Naive thymus-derived CD4-positive, alpha-beta T cell (primary cell): ENCODE measurements at places on chromosomes 4 and X. TPM values are rescaled to one million over a fixed set of nuclear protein-coding genes. Genes with fewer than 3 reads are reported as not detected.

Gene SPATA4
- total RNA-seq, result not detected

- H3K27ac ChIP-seq, result no peak overlapping the region
- H3K4me3 ChIP-seq, result no peak overlapping the region
- H3K27me3 ChIP-seq, result no peaks in the 10 kb centered on the region
- H3K36me3 ChIP-seq, result no peaks in the 10 kb centered on the region
- no peaks in the 10 kb centered on the region for H3K4me1 ChIP-seq
These were observed 334.5 kb upstream of the NOCT start for GRCh38 chr4:138680989-138681604.

DNA sequence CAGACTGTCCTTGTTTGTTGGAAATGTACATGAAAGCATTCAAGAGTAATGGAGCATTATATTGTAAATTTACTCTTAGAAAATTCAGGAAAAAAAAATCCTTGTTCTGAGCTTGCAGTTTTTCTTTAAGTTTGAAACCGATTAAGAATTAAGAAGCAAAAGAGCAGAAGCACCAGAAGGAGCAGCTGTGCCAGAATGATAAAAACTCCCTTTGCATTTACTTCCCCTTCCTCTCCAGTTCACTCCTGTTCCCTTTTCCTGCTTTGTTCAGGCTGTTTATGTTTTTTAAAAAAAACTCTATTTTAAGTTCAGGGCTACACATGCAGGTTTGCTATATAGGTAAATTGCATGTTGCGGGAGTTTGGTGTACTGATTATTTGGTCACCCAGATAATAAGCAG lies 90.3 kb downstream of the ATOH1 start:
- H3K27ac ChIP-seq, result no peak overlapping the region
- H3K27me3 ChIP-seq, result no peaks in the 10 kb centered on the region
- no peaks in the 10 kb centered on the region for H3K36me3 ChIP-seq
- no peak overlapping the region for H3K4me3 ChIP-seq
- H3K4me1 ChIP-seq, result no peaks in the 10 kb centered on the region
- no peak for DNase-seq

DNA sequence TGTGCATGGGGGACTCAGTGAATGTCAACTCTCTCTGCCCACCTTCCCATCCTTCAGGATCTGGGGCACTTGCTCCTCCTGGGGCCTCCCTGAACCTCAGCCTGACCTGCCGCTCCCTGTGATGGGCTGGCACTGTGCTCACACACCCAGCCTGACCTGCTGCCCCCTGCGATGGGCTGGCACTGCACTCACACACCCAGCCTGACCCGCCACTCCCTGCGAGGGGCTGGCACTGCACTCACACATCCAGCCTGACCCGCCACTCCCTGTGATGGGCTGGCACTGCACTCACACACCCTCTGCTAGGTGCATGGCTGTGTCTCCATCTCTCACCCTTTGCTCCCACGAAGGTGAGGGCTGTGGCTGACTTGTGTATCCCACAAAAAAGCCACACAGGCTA lies 103.4 kb downstream of the ABLIM2 start:
- no peak overlapping the region for H3K4me3 ChIP-seq
- DNase-seq, result no peak
- H3K36me3 ChIP-seq, result no peaks in the 10 kb centered on the region
- H3K27ac ChIP-seq, result no peak overlapping the region

DNA sequence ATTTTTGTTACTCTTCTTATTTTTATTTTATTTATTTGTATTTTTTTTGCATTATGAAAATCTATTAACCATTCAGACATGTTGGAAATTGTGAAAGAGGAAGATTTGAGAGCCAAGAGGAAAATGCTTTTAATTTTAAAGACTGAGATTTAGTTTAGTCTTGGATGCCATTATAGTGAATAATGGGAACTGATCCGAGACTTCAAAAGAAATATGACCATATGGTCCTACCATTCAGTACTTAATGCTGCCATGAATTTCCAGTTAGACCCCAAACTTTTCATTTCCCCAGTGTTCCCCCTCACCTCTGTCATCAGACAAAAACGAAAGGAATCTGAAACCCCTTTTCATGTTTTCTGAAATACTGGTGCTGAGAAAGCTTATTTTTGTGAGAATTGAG lies 95.5 kb downstream of the TENM3 start:
- no peaks in the 10 kb centered on the region for H3K4me1 ChIP-seq
- no peak for DNase-seq
- no peak overlapping the region for H3K4me3 ChIP-seq
- H3K36me3 ChIP-seq, result no peaks in the 10 kb centered on the region
- H3K27me3 ChIP-seq, result no peaks in the 10 kb centered on the region
- H3K27ac ChIP-seq, result no peak overlapping the region

DNA sequence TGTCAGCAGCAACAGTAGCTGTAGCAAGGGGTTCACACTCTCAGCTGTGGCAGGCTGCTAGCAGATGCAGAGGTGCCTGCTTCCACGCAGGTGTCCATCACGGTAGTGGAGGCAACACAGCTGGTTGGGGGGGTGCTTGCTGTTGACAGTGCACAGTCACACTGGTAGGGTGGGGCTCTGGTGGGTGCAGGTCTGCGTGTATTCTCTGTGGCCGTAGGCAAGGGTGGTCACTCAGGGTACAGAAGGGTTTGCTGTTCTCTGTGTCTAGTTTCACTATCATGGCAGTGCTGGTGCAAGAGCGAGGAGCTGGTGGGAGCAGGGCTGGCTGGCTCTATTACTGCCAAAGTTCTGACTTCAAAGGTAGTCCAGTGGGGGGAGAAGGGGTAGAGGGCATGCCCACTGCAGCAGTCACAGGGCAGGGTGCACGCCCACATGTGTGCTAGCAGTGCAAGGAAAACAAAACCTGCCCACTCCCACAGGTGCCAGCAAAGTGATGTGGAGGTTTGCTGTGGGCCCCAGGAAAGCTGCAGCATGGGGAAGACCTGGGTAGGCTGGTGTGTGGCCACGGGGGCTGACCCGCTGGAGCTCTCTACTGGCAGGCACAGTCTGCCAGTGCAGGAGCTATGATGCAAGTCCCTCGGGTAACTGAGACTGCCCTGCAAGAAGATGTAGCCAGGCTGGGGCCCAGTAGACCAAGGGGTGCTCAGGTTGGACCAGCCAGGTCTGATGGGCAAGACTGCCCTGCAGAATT lies 21.6 kb upstream of the WDR17 start:
- H3K36me3 ChIP-seq, result no peaks in the 10 kb centered on the region
- H3K27ac ChIP-seq, result no peak overlapping the region
- no peaks in the 10 kb centered on the region for H3K4me1 ChIP-seq
- DNase-seq, result no peak

GRCh38 chr4:25608644-25609043 lies 47.0 kb upstream of the SLC34A2 start:
- no peak overlapping the region for H3K4me3 ChIP-seq
- no peaks in the 10 kb centered on the region for H3K36me3 ChIP-seq
- H3K27ac ChIP-seq, result no peak overlapping the region
- no peaks in the 10 kb centered on the region for H3K4me1 ChIP-seq
- no peaks in the 10 kb centered on the region for H3K27me3 ChIP-seq

Gene NHSL2
- total RNA-seq, result 0.46 TPM in 2 replicates

- no peak overlapping the region for H3K4me3 ChIP-seq
- no peaks in the 10 kb centered on the region for H3K4me1 ChIP-seq
- no peaks in the 10 kb centered on the region for H3K36me3 ChIP-seq
- H3K27ac ChIP-seq, result no peak overlapping the region
- H3K27me3 ChIP-seq, result no peaks in the 10 kb centered on the region
- no peak for DNase-seq
These were observed 159.1 kb upstream of the DGKK start for GRCh38 chrX:50629774-50630173.

Gene GAGE13
- total RNA-seq, result not detected

- H3K4me1 ChIP-seq, result no peaks in the 10 kb centered on the region
- no peaks in the 10 kb centered on the region for H3K27me3 ChIP-seq
- no peak overlapping the region for H3K4me3 ChIP-seq
- DNase-seq, result no peak
- H3K27ac ChIP-seq, result no peak overlapping the region
- H3K36me3 ChIP-seq, result peaks cover 14% of the 10 kb centered on the region
These were observed 39.9 kb downstream of the RELL1 start for GRCh38 chr4:37646247-37646646.

- peak overlapping the region; percentile 9 for H3K4me3 ChIP-seq
- H3K27me3 ChIP-seq, result no peaks in the 10 kb centered on the region
- peaks cover 30% of the 10 kb centered on the region for H3K4me1 ChIP-seq
- H3K36me3 ChIP-seq, result no peaks in the 10 kb centered on the region
These were observed 185.6 kb downstream of the RAP1GDS1 start for GRCh38 chr4:98446499-98447375.

- no peak overlapping the region for H3K4me3 ChIP-seq
- H3K27ac ChIP-seq, result no peak overlapping the region
- DNase-seq, result no peak
These were observed 13.8 kb downstream of the POU3F4 start for GRCh38 chrX:83521905-83522304.

GRCh38 chrX:72687396-72687795 lies 26.7 kb downstream of the PHKA1 start:
- no peaks in the 10 kb centered on the region for H3K4me1 ChIP-seq
- no peaks in the 10 kb centered on the region for H3K36me3 ChIP-seq
- H3K4me3 ChIP-seq, result no peak overlapping the region
- no peaks in the 10 kb centered on the region for H3K27me3 ChIP-seq
- DNase-seq, result no peak
- no peak overlapping the region for H3K27ac ChIP-seq

Gene PLAC1
- total RNA-seq, result not detected

Gene PALLD
- 0.70 TPM for total RNA-seq

Gene ATP2B3
- not detected for total RNA-seq

- H3K27me3 ChIP-seq, result no peaks in the 10 kb centered on the region
- no peak for DNase-seq
- H3K4me3 ChIP-seq, result no peak overlapping the region
- H3K4me1 ChIP-seq, result no peaks in the 10 kb centered on the region
- no peak overlapping the region for H3K27ac ChIP-seq
- H3K36me3 ChIP-seq, result no peaks in the 10 kb centered on the region
These were observed 14.4 kb upstream of the ATOH1 start for GRCh38 chr4:93814141-93814540.
